ENCODE measurements at places on chromosomes 4 and X. TPM values are rescaled to one million over a fixed set of nuclear protein-coding genes. Genes with fewer than 3 reads are reported as not detected.

Gene MAGEA1
- total RNA-seq, result not detected

Gene WNK3
- total RNA-seq, result 0.30 TPM

Gene UGT2B15
- not detected for total RNA-seq

Gene USP27X
- total RNA-seq, result 3.6 TPM

Gene CENPC
- 33.5 TPM for total RNA-seq

Gene GAGE12H
- not detected for total RNA-seq

Gene KLHL4
- total RNA-seq, result not detected

Gene GPR173
- not detected for total RNA-seq

Gene CENPVL1
- not detected for total RNA-seq

Gene TAF7L
- not detected for total RNA-seq

Gene MID2
- total RNA-seq, result 5.2 TPM

Gene RHOXF1
- total RNA-seq, result 0.53 TPM

Gene RTL9
- not detected for total RNA-seq

Data from activated naive CD4-positive, alpha-beta T cell treated with anti-CD3 and anti-CD28 coated beads, Interleukin-2, amount 10 ng/mL, durations not matched to agents 5 hours and 36 hours (primary cell).